ENCODE measurements at places on chromosomes 6 and 20. TPM values are rescaled to one million over a fixed set of nuclear protein-coding genes. Genes with fewer than 3 reads are reported as not detected.
A peak's percentile ranks its signal among the peaks of the same experiment; 100 is the strongest.

GRCh38 chr20:1499528-1500420 lies 8.6 kb upstream of the SIRPB2 start:
- DNase-seq: peak; percentile 90

GRCh38 chr6:52055451-52055850 lies 32.0 kb downstream of the PKHD1 start:
- no peak for DNase-seq

DNA sequence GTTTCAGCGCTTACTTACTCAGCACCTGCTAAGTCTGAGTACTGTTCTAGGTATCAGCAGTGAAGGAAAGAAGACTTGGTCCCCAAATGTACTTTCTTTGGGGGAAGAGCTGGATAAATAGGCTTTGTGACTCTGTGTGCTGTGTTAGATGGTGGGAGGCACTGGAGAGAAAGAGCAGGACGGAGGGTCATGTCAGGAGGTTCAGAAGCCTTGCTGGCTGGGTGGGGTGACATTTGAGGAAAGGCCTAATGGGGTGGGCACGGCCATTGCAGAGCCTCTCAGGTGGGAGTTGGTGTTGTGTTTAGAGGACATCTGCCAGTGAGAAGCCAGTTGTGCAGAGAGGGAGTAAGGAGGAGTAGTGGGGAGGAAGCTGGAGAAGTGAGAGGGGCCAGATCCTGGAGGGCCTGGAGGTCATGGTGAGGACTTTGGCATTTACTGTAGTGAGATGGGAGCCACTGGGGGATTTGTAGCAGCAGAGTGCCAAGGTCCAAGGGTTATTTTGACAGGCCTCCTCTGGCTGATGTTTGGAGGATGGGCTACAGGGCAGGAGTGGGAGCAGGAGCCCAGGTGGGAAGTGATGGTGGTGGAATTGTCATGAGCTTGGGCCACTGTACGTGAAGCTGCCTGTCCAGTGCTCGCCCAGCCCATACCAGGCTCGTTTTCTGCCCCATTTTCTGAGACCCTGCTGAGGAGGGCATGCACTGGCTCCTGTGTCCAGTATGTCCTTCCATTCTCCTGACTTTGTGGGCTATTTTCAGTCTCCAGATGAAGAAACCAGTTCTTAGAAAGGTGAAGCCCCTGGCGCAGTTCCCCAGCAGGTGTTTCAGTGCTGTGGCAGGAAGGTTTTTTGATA lies 886 bp downstream of the SDCBP2 start:
- DNase-seq: no peak

DNA sequence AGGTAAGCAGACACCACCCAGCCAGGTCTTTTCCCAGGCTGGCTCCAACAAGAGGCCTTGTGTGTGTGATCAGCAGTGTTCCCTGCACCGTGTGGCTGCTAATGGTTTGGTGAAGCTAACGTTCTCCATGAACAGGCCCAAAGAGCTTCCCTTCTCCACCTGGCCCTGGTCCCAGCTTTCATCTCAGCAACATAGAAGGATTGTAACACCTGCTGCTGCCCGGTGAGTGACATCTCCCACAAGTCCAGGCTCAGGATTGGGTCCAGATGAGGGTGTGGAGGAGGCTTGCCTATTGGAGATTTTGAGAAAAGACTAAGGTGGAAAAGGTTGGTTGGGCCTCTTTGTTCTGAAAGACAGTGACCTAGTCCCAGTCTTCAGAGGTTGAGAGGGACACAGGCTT lies 89.6 kb downstream of the TMEM242 start:
- no peak for DNase-seq

DNA sequence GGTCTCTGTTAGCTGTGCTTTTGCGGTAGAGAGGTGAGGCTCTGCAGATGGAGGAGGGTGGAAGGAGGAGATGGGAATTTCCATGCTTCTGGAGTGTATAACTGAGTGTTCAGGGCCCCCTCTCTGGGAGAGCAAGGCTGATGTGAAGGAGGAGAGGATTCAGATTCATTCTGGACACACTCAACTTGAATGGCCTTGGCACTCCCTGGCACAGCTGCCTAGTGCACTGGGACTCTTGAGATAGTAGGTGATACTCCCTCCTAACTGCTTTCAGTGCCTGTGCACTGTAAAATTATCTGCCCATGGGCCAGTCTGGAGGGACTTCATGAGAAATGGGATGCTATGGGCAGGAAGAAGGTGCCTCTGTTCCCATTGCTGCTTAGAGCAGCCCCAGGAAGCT lies 54.2 kb upstream of the MYL9 start:
- DNase-seq: no peak

DNA sequence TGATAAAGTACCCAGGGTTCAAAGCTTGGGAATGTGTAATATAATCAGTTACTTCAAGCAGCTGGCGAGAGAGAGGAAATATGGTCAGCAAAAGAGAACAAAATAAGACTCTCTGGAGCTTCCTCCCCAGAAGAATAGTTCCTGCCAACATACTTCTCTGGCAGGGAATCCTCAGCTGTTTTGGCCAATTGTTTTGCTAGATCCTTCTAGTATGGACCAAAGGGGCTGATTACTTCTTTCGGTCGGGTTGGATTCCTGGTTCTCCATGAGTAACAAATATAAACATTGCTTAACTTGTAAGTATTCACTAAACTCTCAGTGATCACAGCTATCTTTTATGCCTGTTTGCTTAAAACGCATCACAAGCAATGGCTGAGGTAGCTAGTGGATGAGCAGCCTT lies 31.4 kb upstream of the FBXO9 start:
- DNase-seq: no peak

- DNase-seq: peak; percentile 42
Measured at GRCh38 chr6:3484192-3484591, 27.3 kb upstream of the SLC22A23 start.

GRCh38 chr6:33610067-33610466 lies 11.1 kb upstream of the ITPR3 start:
- no peak for DNase-seq

DNA sequence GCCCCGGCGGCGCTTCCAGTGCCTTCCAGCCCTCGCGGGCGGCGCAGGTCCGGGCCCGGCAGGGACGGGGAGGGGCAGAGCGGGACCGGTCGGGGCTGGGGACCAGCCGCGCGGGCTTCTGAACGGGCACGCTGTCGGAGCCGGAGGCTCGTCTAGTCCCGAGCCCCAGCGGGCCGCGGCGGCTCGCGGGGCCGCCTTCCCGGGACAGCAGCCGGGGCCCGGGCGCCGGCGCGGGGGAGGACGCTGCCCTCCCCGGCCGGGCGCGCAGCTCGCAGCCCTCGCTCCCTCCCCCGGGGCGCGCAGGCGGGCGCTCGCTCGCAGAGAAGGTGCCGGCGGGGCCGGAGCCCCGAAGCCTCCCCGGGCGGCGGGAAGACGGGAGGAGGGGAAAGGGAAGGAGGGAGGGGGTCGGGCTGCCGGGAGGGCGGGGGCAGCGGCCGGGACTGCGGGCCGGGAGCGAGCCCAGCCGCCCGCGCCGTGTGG lies 696 bp upstream of the SIRPA start:
- DNase-seq: peak; percentile 22

DNA sequence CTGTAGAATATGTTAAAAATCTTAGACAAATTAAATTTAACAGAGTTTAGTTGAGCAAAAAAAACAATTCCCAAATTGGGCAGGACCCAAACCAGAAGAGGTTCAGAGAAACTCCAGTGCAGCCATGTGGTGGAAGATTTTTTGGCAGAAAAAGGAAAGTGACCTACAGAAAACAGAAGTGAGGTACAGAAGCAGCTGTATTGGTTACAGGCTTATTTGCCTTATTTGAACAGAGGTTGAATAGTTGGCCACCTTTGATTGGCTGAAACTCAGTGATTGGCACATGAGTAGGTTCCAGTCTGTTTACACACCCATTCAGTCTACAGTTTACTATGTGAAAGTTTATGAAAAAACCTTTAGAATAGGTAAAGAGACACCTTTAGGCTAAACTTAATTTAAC lies 110.9 kb upstream of the LAMP5 start:
- no peak for DNase-seq

DNA sequence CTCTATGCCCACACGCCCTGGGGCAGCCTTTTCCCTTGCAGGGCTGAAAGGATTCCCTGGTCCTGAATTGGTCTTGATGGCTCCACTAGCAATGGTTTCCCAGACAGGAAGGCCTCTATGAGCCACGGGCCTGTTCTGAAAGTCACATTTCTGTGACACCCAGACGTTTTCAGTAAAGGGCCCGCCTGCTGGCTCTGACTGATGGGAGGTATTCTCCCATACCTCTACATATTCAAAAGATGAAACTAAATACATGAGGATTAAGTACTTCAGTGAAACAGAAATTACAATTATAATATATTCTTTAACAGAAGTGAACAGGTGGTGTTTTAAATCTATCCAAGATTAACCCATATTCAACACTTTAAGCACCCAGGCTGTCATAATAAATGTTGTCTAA lies 629.8 kb downstream of the CDH26 start:
- no peak for DNase-seq

DNA sequence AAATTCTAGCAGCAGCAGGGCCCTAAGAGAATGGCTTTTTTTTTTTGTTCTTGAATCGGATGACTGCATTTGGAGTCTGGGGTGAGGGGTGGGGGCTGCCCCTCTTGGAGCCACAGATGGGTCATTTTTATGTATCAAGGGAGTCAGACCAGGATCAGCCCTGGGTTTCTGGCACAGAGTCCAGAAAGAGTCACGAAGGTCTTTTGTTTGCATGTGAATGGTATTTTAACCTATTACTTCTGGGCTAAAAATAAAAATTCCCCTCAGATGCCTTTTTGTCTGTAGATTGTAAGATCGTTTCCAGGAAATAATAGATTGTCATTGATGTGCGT lies 72.5 kb downstream of the PHACTR3 start:
- no peak for DNase-seq

DNA sequence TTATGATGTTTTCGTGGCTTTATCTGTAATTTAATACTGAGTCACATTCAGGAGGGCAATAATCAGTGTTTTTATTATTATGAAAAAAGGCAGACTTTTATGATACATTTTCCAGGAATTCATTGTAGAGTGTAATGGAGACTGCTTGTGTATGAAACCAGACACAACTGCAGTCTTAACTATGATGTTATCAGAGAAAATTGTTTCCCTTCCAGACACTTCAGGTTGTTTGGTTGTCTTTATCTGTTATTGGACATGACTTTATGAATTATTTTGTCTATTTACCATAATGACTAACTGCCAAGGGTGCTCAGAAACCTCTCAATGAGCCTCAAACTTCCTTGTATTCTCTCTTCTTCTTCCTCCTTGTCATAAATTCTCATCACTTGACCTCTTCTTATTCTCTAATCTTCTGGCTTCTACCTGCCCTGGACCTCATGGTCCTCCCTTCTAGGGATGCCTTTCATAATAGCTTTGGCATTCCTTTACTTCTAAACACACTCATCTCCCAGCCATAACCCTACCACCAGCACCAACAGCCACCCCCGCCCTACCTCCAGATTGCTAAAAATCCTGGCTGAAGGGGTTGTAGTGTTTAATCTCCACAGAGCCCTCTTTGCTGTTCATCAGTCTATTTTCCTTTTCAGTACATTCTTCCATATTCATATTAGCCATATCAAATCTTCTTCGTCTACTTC lies 492.5 kb downstream of the CDKAL1 start:
- DNase-seq: peak; percentile 90

- DNase-seq: no peak
Measured at GRCh38 chr6:73802366-73802765, 106.4 kb downstream of the CD109 start.

MAP7 gene
- total RNA-seq: 20.8 TPM

SEC63 gene
- 34.2 TPM for total RNA-seq

SIRPD gene
- total RNA-seq: not detected

AIF1 gene
- total RNA-seq: not detected

CYB5R4 gene
- total RNA-seq: 20.1 TPM

PNPLA1 gene
- total RNA-seq: not detected

ENPP4 gene
- 0.07 TPM for total RNA-seq

ADISSP gene
- 77.4 TPM for total RNA-seq

TEAD3 gene
- total RNA-seq: 14.0 TPM

GGTLC1 gene
- total RNA-seq: not detected

MYT1 gene
- not detected for total RNA-seq

SLC24A3 gene
- 0.25 TPM for total RNA-seq

Data from foreskin keratinocyte (primary cell).